Activated CD8-positive, alpha-beta T cell treated with anti-CD3 and anti-CD28 coated beads, Interleukin-2, amount 10 ng/mL, durations not matched to agents 7 days and 5 days (primary cell): ENCODE measurements at places on chromosomes 7 and 10.
A peak's percentile ranks its signal among the peaks of the same experiment; 100 is the strongest.

DNA sequence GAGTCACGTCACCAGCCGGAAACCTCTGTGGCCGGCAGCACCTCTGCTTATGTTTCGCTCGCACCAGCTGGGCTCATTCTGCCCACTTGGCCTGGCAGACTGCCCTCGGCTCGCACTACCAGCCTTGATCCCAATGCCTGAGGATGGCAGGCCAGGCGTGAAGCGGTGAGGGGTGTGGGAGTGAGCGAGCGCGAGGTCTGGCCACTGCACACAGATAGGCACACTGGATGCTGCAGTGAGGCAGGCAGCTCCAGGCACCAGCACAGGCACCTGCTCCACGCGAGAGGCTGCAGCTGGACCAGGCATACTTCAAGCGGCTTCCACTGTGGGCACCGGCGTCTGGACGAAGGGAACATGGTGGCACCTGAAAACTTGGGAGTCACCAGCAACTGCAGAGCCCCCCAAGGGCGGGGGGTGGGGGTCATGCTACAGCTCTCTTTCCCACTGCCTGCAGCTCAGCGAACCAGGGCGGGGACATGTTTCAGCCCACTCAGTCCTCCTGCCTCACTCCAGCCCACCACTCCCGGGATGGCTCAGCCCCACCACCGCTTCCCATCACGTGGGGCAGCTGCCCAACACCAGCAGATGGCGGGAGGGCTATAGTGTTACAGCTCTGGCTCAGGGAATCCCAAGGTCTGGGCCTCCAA lies 5.4 kb upstream of the DMTF1 start:
- peaks cover 22% of the 10 kb centered on the region for H3K4me1 ChIP-seq
- H3K36me3 ChIP-seq = no peaks in the 10 kb centered on the region
- no peak for DNase-seq

GRCh38 chr7:68166525-68166924 lies 1169.9 kb downstream of the TYW1 start:
- H3K4me1 ChIP-seq = no peaks in the 10 kb centered on the region
- no peaks in the 10 kb centered on the region for H3K36me3 ChIP-seq
- H3K4me3 ChIP-seq = no peak overlapping the region
- no peaks in the 10 kb centered on the region for H3K27me3 ChIP-seq
- DNase-seq = no peak

- no peaks in the 10 kb centered on the region for H3K27me3 ChIP-seq
- DNase-seq = no peak
- peaks cover 31% of the 10 kb centered on the region for H3K36me3 ChIP-seq
- H3K4me3 ChIP-seq = peak overlapping the region; percentile 85
- peaks cover 32% of the 10 kb centered on the region for H3K4me1 ChIP-seq
Measured at GRCh38 chr7:99505324-99505662, 831 bp downstream of the ZKSCAN5 start.

DNA sequence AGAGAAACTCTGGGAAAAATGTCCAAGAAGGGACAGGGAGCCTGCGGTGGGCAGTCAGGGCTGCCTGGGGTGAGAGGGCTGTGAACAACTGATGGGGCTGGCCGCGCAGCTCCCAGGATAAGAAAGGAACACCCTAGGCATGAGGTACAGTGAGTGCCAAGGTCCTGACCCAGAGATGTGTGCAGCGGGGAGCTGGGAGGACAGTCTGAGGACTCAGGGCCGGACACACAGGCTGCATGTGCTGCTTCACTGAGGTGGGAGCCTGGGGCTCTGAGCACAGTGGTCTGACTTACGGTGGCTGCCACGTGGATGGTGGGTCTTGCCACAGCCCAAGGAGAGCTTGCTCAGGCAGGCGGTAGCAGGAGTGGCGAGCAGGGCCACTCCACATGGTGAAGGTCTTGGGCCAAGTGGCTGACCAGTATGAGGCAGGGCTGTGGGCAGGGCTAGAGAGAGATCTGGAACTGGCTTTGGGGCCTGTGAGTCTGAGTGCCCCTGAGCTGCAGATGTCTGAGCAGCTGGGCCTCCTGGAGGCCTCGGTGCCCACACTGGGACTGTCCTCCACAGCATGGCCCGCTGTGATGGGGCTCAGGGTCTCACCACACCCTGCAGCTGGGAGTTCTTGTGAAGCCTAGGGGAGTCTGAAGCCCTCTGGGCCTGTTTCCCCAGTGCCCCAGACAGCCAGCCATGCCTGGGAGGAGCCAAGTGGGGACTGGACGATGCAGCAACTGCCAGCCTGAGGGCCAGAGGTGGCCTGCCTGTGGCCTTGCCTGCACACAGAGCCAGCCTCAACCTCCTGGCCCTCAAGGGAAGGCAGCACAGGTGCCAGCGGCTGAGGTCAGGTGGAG lies 60.3 kb downstream of the RASGEF1A start:
- H3K4me3 ChIP-seq = no peak overlapping the region
- DNase-seq = no peak
- no peaks in the 10 kb centered on the region for H3K36me3 ChIP-seq
- peaks cover 15% of the 10 kb centered on the region for H3K4me1 ChIP-seq

DNA sequence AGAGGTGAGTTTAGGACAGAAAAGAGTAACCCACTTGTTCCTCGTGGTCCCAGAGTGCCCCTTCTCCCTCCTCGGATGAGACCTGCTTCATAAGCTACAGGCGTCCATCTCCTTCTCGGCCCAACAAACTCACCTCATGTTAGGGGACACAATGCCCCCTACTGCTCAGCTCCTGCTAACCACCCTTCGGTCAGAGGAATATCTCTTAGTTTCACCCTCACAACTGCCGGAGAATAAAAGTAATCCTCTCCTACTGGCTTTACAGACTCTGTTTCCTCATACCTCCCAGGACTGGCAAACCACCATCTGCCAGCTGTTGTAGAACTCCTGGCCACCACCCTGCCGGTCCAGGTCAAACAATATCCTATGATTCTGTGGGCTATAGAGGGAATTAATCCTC lies 3.2 kb downstream of the AKR1B15 start:
- no peaks in the 10 kb centered on the region for H3K36me3 ChIP-seq
- peaks cover 5% of the 10 kb centered on the region for H3K4me1 ChIP-seq
- no peak overlapping the region for H3K4me3 ChIP-seq
- no peak for DNase-seq
